ENCODE measurements at places on chromosomes 6 and 20. TPM values are rescaled to one million over a fixed set of nuclear protein-coding genes. Genes with fewer than 3 reads are reported as not detected.

The SDC4 gene
- total RNA-seq: 55.6 TPM

The GGTLC1 gene
- total RNA-seq: not detected

The PI16 gene
- not detected for total RNA-seq

The EPHA7 gene
- under 0.01 TPM for total RNA-seq

The PCNA gene
- total RNA-seq: 97.1 TPM

The PLA2G7 gene
- under 0.01 TPM for total RNA-seq

The RPRD1B gene
- total RNA-seq: 15.6 TPM

The VSX1 gene
- total RNA-seq: not detected

The ZNF165 gene
- 0.39 TPM for total RNA-seq

The UNC5CL gene
- under 0.01 TPM for total RNA-seq

The CLPSL1 gene
- total RNA-seq: not detected

The LST1 gene
- total RNA-seq: not detected

The STX11 gene
- total RNA-seq: 21.1 TPM

The WFDC2 gene
- total RNA-seq: not detected

The BMP7 gene
- not detected for total RNA-seq

The PNPLA1 gene
- total RNA-seq: not detected

The CCDC170 gene
- under 0.01 TPM for total RNA-seq
